C1 segment of cervical spinal cord (tissue), 14 donors: ENCODE measurements at places on chromosomes 12 and 14.

DNA sequence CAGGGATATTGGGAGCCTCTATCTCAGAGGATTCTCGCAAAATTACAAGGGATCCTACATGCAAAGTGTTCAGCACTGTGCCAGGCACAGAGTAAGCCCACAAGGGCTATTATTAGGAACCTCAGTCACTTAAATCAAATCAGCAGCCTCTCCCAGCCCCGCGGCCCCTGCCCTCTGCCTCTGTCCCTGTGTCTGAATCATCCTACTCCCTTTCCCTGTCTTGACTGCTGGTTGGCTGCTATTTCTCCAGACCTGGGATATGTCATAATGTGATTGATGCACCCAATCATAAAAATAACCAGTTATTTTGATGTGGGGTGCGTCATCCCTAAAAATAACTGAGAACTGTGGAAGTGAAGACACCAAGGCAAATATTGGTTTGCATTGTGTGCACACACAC lies 176.3 kb downstream of the KSR2 start:
- DNase-seq: no peak

- DNase-seq: no peak
These were observed 12.1 kb downstream of the RNF212B start for GRCh38 chr14:23249824-23250223.

DNA sequence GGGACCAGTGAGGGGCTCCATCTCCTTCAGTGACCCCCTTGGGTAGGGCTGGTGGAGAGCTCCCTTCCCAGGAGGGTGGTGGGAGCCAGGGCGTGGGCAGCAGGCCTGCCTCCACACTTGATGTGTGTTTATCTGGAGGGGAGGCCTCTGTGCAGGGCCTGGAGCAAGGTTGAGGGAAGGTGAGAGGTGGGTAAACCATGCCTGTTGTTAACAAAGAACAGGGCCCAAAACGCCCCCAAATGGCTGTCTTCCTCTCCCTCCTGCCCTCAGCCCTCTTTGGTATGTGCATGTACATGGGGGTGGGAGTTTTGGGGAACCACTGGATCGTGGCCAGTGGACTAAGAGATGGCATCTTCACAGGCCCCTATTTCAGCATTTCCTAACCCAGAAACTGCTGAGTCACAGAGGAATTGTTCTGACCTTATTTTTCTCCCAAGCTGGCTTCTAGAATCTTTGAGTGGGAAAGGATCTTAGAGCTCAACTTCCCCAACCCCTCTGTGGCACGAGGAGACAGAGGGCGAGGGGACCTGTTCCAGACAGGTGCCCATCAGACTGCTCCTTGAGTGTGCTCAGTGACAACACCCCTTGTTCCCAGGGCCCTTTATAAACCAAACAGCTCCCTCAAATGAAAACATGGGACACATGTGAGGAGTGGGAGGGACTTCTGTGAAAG lies 3.6 kb downstream of the SLC48A1 start:
- peak; percentile 22 for DNase-seq

- no peak for DNase-seq
These were observed 23.8 kb upstream of the POLR3B start for GRCh38 chr12:106333756-106334155.

GRCh38 chr12:110742096-110742717 lies 484 bp downstream of the PPP1CC start:
- no peak for DNase-seq

DNA sequence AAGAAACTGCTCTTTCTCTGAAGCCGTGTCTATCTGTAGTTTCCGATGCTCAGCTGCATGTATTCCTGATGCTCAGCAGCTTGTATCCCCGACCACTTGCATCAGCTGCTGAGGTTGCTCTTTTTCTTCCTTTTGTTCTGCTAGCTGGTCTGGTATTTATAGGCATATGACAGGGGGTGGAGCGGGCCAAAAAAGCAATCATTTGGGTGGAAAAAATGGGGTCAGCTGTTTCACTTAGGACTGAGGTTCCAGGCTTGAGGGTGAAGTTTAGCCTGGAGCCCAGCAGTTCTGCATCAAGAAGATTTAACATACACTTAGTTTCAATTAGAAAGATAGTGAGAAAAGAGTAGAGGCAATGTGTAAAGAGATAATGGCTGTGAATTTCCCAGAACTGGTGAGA lies 23.6 kb upstream of the AMN1 start:
- no peak for DNase-seq

- DNase-seq: no peak
These were observed 295.9 kb upstream of the ATP2B1 start for GRCh38 chr12:90004319-90005074.

DNA sequence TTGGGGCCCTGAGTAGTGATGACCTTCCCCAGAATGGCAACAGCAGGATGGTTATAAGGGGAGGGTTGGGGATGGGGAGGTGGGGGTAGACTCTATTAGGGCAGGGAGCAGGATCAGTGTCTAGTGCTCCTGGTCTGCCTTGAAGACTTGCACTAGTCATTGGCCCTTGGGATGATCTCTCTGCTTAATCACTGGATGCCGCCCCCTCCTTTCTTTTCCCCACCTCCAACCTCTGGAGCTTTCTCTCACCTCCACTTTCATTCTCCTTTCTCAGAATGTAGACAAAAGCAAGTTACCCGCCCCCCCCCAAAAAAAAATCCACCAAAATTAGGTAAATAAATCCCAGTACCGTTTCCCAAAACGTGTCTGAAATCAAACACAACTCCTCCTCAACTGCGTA lies 2.8 kb upstream of the KCNK10 start:
- no peak for DNase-seq

DNA sequence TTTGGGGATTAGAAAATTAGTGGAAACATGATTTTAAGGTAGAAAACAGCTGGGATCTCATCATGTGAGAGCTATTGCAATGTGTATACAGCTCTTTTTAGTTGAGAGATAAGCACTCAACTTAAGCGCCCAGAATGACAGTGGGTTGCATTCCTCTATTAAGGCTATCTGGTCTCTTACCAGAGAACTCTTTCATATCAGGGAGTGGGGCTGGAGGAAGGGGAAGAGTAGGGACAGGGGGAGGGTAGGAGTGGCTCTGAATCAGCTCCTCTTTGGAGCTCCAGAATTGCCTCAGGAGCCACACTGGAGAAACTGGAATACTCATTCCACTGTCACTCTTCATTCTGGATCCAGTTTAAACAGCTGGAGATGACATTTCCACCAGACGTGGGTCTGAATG lies 9.2 kb upstream of the PLEKHG3 start:
- no peak for DNase-seq

GRCh38 chr14:95440951-95441350 lies 75.5 kb downstream of the SYNE3 start:
- no peak for DNase-seq

DNA sequence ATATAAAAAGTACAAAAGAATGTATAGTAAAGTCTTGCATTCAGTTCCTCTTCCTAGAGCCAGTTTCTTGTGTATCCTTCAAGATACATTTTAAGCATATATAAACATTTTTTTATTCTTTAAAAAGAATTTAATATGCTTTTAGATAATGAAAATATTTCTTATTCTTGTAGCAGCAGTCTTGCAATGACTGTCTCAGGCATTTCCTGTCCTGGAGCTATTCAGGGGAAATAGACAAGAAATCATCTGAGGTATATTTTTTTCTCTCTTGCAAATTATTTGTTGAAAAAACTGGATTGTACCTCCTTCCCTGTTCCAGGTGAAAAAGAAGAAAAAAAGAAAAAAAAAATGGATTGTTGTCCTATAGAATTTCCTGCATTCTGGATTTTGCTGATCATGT lies 17.0 kb upstream of the ERBB3 start:
- no peak for DNase-seq

DNA sequence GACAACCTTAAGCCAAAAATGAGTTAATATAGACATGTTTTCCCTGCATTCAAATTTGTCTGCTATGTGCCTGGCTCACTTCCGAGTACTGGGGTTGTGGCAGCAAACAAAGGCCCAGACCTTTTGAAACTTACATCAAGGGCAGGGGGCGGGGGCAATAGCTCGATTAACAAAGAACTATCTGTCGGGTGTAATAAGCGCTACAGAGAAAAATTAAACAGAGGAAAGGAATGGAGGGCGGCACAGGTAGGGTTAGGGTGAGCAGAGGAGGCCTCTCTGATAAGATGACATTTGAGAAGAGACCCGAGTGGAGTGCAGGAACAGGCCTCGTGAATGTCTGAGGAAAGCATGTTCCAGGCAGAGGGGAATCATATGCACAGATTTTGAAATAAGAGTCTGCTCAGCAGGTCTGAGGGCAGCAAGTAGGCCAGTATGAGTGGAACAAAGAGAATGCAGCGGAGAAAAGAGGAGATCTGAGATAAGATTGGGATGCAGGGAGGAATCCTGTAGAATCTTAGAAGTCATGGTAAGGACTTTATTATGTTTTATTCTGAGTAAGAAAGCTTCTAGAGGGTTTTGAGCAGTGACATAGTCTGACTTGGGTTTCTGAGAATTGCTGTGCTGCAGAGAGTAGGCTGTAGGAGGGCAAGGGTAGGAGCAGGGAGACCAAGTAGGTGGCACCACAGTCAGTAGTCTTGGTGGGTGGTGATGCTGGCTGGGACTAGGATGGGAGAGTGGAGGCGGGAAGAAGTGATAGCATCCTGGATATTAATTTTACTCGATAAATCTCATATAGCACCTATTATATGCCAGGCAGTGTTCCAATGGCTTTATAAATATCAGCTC lies 52.6 kb downstream of the BICDL1 start:
- no peak for DNase-seq

GRCh38 chr12:97216848-97217247 lies 245.8 kb upstream of the RMST start:
- no peak for DNase-seq

- peak; percentile 52 for DNase-seq
These were observed 29.0 kb downstream of the CHGA start for GRCh38 chr14:92951912-92952471.

DNA sequence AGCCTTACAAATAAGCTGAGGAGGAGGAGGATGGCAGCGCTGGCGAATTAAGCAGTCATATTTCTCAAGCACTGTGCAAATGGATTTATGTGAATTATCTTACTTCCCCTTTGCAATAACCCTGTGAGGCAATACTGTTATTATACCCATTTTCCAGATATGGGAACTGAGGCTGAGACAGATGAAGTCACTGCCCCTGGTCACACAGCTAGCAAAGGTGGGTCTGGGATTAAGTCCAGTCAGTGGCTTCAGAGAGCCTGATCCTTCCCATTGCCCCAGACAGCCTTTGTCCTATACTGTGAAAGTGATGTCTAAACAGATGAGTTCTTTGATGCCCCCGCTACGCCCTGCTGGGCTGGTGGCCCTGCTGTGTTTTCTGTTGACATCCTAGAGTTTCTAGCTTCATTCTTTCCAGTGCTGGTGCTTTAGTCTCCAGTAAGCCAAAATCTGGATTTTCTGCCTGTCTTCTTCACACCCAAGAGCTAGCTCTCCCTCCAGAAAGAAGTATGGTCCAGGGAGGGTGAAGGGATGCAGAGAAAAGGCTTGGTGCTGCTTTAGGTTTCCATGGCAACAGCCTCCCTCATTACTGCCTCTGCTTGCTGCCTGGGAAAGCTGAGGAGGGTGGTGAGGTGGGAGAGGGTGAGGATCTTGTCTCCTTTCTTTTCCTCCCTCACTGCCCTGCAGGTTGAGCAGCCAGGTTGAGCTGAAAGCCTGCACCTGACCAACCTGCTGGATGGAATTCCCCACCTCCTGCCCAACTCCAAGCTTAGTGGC lies 30.7 kb downstream of the TMEM63C start:
- DNase-seq: no peak

- no peak for DNase-seq
These were observed 33.0 kb downstream of the MTHFD1 start for GRCh38 chr14:64421166-64421565.

DNA sequence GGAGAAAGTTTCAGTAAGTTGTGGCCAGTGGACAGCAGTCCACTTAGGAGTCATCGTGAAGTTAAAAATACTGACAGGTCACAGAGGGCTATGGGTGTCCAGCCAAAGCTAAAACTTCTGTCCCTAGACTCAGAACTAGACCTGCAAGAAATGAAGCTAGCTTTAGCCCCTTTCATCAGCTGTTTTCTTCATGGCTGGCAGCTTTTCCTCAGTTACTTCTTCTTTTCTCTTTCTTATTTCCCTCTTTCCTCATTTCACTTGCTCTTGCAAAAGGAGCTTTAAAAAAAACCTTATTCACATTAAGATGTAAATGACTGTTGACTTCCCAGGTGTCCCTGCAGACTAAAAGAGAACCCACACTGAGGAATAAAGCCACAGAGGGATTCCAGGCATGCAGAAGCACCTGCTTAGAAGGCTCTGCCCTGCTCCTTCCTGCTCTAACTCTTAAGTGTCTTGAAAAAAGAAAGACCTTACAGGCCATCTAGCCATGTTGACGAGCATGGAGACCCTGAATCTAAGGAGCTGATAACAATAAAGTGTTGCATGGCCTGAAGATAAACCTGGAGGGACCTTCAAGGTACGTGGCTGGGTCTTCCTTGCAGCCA lies 69.7 kb upstream of the CCND2 start:
- no peak for DNase-seq

GRCh38 chr12:112568641-112569040 lies 149.9 kb downstream of the PTPN11 start:
- no peak for DNase-seq

DNA sequence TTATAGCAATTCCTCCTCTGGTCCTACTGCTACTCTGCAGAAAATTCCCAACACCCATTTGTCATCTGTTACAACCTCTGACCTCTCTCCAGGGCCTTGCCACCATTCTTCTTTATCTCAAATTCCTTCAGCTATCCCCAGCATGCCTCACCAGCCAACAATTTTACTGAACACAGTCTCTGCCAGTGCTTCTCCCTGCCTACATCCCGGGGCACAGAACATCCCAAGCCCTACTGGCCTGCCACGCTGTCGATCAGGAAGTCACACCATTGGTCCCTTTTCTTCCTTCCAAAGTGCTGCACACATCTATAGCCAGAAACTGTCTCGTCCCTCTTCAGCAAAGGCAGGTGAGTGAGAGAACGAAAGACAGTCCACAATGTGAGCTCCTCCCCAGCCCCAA lies 122.1 kb downstream of the TTLL5 start:
- DNase-seq: no peak

DNA sequence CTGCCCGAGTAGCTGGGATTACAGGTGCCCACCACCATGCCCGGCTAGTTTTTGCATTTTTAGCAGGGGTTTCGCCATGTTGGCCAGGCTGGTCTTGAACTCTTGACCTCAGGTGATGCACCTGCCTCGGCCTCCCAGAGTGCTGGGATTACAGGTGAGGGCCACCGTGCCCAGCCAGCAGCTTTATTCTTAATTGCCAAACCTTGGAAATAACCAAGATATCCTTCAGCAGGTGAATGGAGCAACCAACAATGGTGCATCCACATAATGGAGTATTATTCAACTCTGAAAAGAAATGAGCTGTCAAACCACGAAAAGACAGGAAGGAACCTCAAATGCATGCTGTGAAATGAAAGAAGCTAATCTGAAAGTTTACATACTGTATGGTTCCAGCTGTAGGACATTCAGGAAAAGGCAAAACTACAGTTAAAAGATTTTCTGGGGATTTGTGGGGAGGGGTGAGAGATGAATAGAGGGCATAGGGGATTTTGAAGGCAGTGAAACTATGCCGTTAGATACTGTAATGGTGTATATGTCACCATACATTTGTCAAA lies 118.8 kb upstream of the CCND2 start:
- DNase-seq: no peak

- DNase-seq: no peak
These were observed 37.4 kb upstream of the PSMA6 start for GRCh38 chr14:35254736-35255135.

- DNase-seq: no peak
These were observed 385.6 kb downstream of the GRIN2B start for GRCh38 chr12:13595536-13596443.

- no peak for DNase-seq
These were observed 46.5 kb downstream of the CACNA2D4 start for GRCh38 chr12:1872001-1872400.
